Pancreas (tissue), 10 donors: ENCODE measurements at places on chromosomes 16 and 17. TPM values are rescaled to one million over a fixed set of nuclear protein-coding genes. Genes with fewer than 3 reads are reported as not detected.

- H3K4me3 ChIP-seq: peak overlapping the region; percentile 61
- no peaks in the 10 kb centered on the region for H3K36me3 ChIP-seq
- H3K27me3 ChIP-seq: peaks cover 7% of the 10 kb centered on the region
- no peak overlapping the region for H3K27ac ChIP-seq
- no peaks in the 10 kb centered on the region for H3K4me1 ChIP-seq
These were observed 646 bp downstream of the CBX2 start for GRCh38 chr17:79778504-79779083.

DNA sequence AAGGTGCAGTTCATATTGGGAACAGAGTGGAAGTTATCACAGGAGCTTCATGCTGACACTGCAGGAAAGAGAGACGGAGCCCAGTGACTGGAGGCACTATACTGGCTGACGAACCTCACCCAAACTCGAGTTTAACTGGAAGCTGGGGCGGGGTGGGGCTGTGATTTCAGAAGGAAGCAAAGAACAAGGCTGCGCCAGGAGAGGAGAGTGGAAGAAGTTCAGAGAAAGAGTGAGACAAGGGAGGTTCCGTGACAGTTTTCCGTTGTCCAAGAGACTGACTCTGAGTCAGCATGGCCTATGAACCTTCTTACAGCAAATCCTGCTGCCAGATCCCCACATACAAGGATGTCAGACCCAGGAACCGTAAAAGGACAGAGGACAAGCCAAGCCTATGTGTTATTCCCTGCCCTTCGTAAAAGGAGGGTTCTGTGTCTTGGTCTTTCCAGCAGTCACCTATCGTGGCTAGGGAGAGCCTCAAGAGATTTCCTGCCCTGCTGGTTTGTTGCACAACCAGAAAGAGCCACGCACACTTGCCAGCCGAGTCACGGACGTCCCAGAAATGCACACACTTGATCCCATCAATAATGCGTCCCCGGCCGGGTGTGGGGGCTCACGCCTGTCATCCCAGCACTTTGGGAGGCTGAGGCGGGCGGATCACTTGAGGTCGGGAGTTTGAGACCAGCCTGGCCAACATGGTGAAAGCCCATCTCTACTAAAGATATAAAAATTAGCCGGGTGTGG is 5.1 kb downstream of the PITPNA start:
- peaks cover under 1% of the 10 kb centered on the region for H3K36me3 ChIP-seq
- peaks cover 5% of the 10 kb centered on the region for H3K4me1 ChIP-seq
- H3K27me3 ChIP-seq: no peaks in the 10 kb centered on the region

The SMPD3 gene
- total RNA-seq: 1.3 TPM

- no peaks in the 10 kb centered on the region for H3K36me3 ChIP-seq
- no peak overlapping the region for H3K4me3 ChIP-seq
- no peak for DNase-seq
- H3K27me3 ChIP-seq: peaks cover under 1% of the 10 kb centered on the region
- no peaks in the 10 kb centered on the region for H3K4me1 ChIP-seq
These were observed 31.1 kb downstream of the PPM1E start for GRCh38 chr17:58786586-58787295.

The CBX2 gene
- 1.1 TPM for total RNA-seq

DNA sequence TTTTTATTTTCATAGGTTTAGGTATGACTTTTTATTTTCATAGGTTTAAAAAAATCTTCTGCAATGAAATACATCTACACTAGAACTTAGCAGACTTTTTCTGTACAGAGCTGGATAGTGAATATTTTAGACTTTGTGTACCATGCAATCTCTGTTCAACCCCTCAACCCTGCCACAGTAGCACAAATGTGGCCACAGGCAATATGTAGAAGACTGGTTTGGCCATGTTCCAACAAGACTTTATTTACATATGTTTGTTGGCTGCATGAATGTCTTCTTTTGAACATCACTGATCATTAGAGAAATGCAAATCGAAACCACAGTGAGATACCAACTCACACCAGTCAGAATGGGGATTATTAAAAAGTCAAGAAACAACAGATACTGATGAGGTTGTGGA is 229.2 kb downstream of the SHISA9 start:
- no peak for DNase-seq
- no peaks in the 10 kb centered on the region for H3K36me3 ChIP-seq
- H3K27me3 ChIP-seq: no peaks in the 10 kb centered on the region
- H3K27ac ChIP-seq: no peak overlapping the region
- no peaks in the 10 kb centered on the region for H3K4me1 ChIP-seq
- H3K4me3 ChIP-seq: no peak overlapping the region

DNA sequence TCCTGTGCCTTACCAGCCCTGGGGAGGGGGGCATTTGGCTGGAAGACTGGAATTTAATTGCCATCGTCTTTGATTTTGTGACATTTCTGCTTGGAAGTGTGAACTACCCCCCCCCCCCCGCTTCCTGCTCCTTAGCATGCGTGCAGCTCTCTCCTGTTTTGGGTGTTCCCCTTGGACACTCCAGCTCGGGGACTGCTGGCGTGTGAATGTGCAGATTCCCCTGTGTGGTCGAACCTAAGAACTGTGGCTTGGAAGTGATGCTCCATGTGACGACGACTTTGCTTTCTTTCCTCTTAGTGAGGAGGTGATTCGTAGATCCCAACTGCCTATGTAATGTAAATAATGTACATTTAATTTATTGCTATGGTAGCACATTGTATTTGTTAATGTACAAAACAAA is 26.1 kb downstream of the OR1D5 start:
- DNase-seq: no peak
- H3K4me3 ChIP-seq: no peak overlapping the region
- H3K36me3 ChIP-seq: no peaks in the 10 kb centered on the region
- H3K27me3 ChIP-seq: no peaks in the 10 kb centered on the region
- H3K27ac ChIP-seq: no peak overlapping the region

DNA sequence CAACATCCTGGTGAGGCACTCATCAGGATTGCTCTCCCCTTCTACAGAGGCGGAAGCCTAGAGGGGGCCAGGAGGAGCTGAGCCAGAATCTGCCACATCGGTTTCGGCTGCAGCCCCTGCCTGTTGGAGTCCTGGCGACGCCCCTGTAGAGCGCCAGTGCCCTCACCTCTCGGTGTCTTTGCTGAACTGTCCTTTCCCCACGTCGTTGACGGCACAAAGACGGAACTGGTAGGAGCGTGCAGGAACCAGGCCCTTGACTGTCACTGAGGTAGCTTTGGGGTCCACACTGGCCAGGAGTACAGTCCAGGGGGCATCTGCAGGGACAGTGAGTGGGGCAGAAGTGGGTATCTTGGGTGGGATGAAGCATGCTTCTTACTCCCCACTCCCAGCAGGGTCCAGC is 110.3 kb upstream of the CDC42EP4 start:
- no peak overlapping the region for H3K4me3 ChIP-seq
- H3K4me1 ChIP-seq: no peaks in the 10 kb centered on the region
- H3K27me3 ChIP-seq: no peaks in the 10 kb centered on the region
- H3K27ac ChIP-seq: no peak overlapping the region

- H3K27ac ChIP-seq: no peak overlapping the region
- no peaks in the 10 kb centered on the region for H3K36me3 ChIP-seq
- no peak overlapping the region for H3K4me3 ChIP-seq
- H3K4me1 ChIP-seq: no peaks in the 10 kb centered on the region
- no peak for DNase-seq
These were observed 34.6 kb downstream of the TBCD start for GRCh38 chr17:82786427-82786826.

DNA sequence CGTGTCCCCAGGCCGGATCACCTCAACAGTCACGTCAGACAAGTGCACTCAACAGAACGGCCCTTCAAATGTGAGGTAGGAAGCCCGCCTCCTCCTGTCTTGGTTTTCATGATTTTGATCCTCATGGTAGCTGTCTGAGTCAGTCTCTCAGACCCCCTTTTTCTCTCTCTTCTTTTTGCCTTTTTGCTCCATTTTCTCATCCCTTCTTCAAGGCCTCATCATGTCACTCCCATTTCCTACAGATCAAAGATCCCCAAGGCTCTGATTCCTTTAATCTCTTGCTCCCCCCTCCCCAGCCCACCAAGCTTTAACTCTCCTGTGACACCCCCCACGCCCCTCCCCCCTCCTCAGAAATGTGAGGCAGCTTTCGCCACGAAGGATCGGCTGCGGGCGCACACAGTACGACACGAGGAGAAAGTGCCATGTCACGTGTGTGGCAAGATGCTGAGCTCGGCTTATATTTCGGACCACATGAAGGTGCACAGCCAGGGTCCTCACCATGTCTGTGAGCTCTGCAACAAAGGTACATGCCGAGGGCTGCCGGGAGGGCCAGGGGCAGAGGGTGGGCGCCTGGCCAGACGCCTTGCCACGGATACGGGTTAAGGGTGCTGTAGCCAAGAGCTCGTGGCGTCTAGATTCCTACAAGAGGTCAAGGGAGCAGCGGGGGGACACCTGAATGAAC is 2.0 kb downstream of the MAZ start:
- peak overlapping the region; percentile 55 for H3K4me3 ChIP-seq
- no peaks in the 10 kb centered on the region for H3K36me3 ChIP-seq

The CLEC19A gene
- total RNA-seq: not detected

GRCh38 chr16:2486645-2487516 is 12.0 kb downstream of the TBC1D24 start:
- no peak overlapping the region for H3K4me3 ChIP-seq
- peak overlapping the region; percentile 19 for H3K27ac ChIP-seq
- H3K4me1 ChIP-seq: peaks cover 9% of the 10 kb centered on the region
- H3K36me3 ChIP-seq: no peaks in the 10 kb centered on the region
- H3K27me3 ChIP-seq: no peaks in the 10 kb centered on the region
- DNase-seq: peak; percentile 56

The PLD6 gene
- total RNA-seq: 2.5 TPM
